ENCODE measurements at places on chromosomes 16 and 17. TPM values are rescaled to one million over a fixed set of nuclear protein-coding genes. Genes with fewer than 3 reads are reported as not detected.

FNDC8 gene
- not detected for total RNA-seq

ACBD4 gene
- total RNA-seq, result 1.7 TPM

TBX2 gene
- 23.6 TPM for total RNA-seq

IFI35 gene
- 13.1 TPM for total RNA-seq

NPW gene
- total RNA-seq, result 0.18 TPM

MMP28 gene
- total RNA-seq, result 0.18 TPM

B4GALNT2 gene
- under 0.01 TPM for total RNA-seq

DCAKD gene
- total RNA-seq, result 47.9 TPM

DRC7 gene
- total RNA-seq, result not detected

DNA sequence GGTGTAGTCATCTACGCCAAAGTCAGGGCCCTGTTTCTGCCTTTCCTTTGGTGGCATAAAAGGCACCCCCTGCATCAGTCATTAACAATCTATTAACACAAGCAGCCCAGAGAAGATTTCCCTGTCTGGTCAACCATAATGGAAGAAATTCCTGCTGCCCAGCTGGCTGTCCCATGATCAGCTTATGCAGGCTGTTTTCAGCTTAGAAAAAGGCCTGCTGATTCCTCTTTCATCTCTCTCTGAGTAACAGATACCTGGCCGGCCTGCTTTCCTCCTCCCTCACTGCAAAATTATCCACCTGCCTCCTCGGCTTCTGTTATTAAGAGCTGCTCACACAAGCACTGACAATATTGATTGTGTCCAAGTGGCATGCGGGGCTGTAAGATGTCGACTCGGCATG lies 70.3 kb upstream of the MMP2 start:
- no peak for DNase-seq

- no peak for DNase-seq
Observed at GRCh38 chr17:21077281-21077680, 34.5 kb upstream of the USP22 start.

GRCh38 chr16:50591800-50592771 lies 43.9 kb downstream of the NKD1 start:
- no peak for DNase-seq

DNA sequence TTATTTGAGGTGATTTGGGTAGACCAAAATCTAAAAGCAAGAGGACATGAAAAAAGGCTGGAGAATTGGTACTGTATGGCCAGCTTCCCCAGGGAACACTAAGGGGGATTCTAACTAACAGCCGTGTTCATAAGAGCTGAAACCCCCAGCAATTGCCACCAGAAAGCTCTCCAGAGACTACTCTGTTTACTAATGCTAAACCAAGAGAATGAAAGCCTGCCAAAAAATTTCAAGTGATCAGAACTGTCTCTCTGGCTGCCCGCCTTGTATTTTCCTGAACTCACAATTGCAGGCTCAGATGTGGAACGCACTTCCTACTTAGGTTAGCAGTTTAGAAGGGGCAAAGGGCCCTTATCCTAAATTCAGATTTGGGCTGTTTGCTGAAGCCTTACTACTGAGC lies 24.1 kb downstream of the MYH10 start:
- no peak for DNase-seq

- DNase-seq, result no peak
Observed at GRCh38 chr16:70399951-70400350, 38.9 kb downstream of the ST3GAL2 start.

GRCh38 chr17:17492571-17492970 lies 3.6 kb downstream of the RASD1 start:
- no peak for DNase-seq

DNA sequence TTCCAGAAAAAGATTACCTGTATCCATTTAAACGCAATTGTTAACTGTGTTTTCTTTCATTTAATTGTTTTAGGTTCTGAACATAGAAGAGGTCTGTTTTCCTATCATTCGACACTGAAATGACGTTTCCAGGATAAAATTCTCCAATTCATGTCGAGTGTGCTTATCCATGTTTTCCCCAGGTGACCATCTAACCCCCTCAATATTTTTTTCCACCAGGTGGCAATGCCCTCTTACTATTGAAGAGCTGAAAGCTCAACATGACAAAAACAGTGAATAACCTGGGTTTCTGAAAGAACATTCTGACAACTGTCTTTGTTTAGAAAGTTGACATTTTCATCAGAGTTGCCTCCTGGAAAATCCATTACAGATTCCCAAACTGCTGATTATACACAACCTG lies 948.7 kb downstream of the KCNJ2 start:
- DNase-seq, result peak; percentile 18

- DNase-seq, result peak; percentile 86
Observed at GRCh38 chr16:85330694-85331188, 218.5 kb upstream of the CIBAR2 start.

DNA sequence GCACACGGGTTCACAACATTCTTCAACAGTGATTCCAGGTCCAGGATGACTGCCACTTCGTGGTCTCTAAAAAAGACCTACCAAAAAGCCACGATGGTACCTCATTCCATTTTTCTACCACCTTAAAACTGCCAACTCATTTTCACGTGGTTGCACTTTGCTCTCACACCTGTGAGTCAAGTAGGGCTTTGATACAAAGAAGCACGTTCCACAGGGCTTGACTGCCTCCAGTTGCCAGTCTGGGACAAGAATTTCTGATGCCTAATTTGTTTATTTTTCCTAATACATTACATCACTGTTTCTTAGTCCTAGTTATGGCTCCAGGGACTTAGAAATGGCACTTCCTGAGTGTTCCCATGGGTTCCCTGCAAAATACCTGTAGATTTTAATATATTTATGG lies 911.6 kb upstream of the EEF2KMT start:
- DNase-seq, result no peak
